Left cardiac atrium (tissue), 4 donors: ENCODE measurements at places on chromosomes 2 and 18.

DNA sequence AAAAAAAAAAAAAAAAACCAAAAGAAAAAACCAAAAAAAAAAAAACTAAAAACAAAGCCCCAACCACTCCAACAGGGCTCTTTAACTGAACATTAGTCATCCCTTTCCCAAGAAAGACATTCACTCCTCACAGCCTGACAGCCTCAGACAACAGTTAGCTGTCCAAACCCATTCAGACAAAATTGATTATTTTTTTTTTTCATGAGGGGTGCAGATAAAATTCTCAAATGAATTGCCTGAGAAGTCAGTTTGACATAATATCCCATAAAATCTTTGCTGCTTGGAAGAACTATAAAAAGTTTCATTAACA, 206.1 kb upstream of the REV1 start:
- DNase-seq: no peak

GRCh38 chr18:148841-149240, 9.5 kb upstream of the USP14 start:
- no peak for DNase-seq

GRCh38 chr2:66432801-66433694, 1.9 kb upstream of the MEIS1 start:
- DNase-seq: peak; percentile 91

DNA sequence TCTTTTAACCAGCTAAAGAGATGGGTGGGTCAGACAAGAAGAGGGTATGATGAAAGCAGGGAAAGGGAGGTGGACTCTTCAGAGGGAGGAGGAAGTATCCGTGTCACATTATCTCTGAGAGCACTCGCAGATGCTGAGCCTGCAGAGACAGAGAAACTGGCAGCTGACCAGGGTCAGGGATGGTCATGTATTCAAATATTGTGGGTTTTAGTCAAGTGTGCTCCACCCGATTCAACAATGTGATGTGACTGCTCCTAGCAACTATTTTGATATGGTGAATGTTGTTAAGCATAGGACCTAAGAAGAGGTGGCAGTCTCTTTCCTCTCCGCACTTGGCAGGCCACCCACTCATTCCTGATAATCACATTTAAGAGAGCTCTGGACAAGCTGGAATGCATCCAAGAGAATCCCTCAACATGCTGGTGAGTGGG, 1.3 kb upstream of the CLIP4 start:
- DNase-seq: peak; percentile 74

DNA sequence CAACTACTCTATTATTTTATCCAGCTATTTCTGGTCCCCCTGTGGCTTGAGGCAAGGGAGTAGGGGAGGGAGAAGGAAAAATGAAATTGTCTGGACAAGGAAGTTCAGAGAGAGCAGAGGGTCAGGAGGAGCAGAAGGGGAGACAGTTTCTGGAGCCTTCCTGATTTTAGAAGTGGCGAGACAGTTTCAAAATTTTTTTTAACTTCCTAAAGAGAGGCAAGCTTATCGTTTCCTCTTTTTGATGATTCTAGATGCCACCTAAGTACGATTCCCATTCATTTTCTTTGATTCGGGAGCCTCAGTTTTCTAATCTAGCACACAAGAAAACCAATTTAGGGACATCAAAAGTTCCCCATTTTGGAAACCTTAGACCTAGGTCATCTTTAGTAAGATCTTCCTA, 96.9 kb upstream of the B3GNT2 start:
- no peak for DNase-seq

DNA sequence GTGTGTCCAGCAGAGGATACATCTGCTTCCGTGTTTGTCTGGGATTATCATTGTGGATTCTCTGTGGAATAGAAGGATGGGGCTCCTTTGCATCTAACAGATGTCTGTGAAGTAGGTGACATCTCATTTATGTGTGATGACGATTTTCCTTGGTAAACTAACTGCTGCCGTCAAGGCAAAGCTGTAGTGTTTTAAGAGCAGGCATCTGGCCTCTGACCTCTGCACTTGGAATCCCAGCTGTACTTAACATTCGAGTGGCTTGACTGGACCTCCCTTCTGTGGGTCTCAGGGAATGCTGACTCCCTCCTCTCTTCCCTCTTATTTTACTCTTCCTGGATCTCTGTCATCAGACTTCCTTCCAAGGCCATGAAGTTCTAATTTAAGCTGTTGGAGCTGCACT, 56.4 kb downstream of the DCDC2C start:
- DNase-seq: no peak
